ENCODE measurements at places on chromosomes 3 and 15.
A peak's percentile ranks its signal among the peaks of the same experiment; 100 is the strongest.

GRCh38 chr15:78660584-78660983, 19.6 kb upstream of the CHRNB4 start:
- DNase-seq, result no peak

DNA sequence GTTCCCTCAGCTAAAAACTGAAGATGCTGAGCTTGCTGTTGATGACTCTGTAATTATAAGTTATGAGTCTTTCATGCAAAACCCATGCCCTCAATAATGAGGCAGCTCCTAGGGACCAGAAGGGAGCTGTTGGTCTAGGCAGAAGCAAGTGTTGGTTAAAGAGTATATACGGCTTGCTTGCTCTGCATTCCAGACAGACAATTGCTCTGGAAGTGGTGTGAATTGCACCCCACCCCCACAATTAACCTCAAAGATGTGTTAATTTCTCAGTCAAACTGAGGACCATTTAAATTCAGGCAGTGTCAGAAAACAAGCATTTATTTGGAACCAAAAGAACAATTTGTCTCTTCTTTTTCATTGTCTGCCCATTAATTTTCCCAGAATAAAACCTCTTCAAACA, 163.5 kb upstream of the EOMES start:
- no peak for DNase-seq

GRCh38 chr3:169966951-169967915, 626 bp downstream of the SEC62 start:
- peak; percentile 36 for DNase-seq

DNA sequence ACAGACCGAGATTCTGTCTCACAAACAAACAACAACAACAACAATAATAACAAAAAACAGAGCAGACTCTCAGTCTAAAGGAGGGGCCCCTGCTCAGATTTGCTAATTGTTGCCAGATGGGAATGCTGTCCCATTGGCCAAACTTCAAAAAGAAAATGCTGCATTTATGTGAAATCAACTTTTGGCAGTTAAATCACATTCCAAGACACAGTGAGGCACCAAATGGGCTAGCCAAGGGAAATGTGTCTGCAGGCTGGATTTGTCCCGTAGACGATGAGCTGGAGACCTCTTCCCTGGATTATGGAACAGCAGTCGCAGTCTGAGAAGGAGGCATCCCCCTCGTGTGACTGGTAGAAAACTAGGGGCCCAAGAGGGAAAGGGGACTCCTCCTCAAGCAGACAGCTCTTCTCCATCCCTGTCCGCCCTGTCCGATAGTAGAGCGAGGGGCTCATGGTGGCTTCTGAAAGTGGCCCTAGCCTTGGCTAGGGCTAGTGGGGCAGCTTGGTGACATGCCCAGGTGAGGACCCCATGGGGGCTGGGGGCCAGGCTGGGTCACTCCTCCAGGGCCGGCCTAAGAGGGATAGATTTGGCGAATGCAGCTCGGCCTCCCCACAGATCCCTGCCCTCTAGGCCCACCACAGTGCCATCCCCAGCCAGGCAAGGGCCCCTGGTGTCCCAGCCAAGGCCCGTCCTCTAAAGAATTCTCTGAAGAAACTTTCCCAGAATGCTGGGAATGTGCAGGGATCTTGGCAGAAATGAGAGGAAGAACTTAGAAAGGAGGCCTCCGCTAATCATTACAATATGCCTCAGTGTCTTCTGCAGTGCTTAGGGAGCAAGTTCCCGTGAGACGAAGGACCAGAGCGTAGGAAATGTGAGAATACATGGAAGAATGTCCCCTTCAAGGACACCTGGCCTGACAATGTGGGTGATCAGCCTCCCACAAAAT, 2.0 kb downstream of the SLC22A14 start:
- DNase-seq, result peak; percentile 84

- no peak for DNase-seq
Measured at GRCh38 chr3:40681658-40682055, 156.9 kb downstream of the ZNF621 start.

GRCh38 chr15:86912661-86913060, 833.0 kb downstream of the AGBL1 start:
- peak; percentile 4 for DNase-seq

DNA sequence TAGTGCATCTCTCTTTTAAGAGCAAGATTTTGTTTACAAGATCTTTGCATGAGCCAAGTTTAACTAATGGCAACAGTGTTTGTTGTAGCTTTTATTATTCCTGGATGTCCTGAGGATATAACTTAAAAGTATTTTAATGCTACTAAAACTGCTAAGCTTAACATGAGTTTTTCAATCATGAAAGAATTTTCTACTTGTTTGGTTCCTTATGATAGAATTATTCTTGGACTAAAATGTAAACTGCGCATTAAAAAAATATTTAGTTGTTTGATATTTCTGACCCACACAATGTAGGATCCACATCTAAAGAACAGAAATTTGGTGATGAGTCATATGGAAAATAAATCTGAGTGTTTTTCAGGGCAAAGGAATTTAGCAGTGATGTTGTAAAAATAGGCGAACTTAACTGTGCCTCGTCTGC, 70.8 kb downstream of the RAP2B start:
- peak; percentile 83 for DNase-seq

DNA sequence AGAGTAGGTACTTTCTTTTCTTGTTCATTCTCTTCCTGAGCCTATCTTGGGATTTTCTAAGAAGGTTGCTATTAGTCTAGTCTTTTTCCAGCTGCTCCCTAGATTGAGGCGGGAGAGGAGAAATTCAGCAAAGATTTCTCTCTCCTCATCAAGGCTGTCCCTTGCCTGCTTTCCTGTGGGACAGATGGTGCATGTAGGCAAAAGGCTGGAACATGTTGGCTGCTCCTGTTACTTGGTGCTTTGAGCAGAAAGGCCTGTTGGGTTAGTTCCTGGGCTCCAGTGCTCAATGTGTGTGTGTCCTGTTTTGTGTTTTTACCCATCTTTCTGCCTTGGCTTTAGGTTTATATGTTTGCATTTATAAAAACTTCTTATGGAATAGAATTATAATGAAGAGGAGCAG, 9.1 kb upstream of the SNRPN start:
- DNase-seq, result no peak

GRCh38 chr15:98203872-98204660, 243.6 kb downstream of the ARRDC4 start:
- no peak for DNase-seq

DNA sequence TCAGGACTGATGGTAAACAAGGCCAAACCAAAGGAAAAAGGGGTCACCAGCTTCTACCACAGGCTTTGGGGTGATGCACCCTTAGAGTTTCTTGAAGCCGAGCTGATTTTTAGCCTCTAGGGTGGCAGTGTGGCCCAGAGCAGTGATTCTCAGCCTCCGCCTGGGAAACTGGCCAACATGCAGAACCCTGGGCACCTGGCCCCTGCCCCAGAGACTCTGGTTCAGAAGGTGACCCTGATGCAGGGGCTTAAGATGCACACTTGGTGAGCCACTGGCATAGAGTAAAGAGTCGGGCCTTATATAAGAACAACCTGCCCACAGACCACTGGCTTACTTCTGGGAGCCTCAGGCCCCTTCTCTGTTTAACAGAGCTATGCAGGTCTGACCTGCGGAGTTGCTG, 44.5 kb downstream of the SYNM start:
- no peak for DNase-seq
